ENCODE measurements at places on chromosomes 3 and 15. TPM values are rescaled to one million over a fixed set of nuclear protein-coding genes. Genes with fewer than 3 reads are reported as not detected.

DNA sequence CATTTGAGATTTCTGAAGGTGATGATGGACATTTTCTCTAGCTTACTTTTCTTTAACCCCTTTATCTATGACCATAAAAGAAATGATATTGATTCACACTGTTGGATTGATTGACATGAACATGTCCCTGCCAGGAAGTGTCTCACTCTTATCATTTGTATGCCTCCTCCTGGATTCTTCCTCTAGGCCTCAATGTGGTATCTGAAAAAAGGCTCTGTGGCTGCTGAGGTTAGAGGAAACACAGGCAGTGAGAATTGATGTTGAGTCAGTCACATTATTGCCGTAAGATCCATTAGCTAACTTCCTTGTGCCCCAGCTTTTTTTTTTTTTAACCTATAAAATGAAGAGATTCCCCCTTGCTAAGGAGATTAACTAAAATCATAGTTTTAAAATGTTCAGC, 8.0 kb upstream of the THRB start:
- H3K4me1 ChIP-seq, result no peaks in the 10 kb centered on the region
- no peak overlapping the region for H3K27ac ChIP-seq
- no peak for DNase-seq
- no peak overlapping the region for H3K4me3 ChIP-seq

- H3K36me3 ChIP-seq, result no peaks in the 10 kb centered on the region
- no peak overlapping the region for H3K27ac ChIP-seq
- H3K4me1 ChIP-seq, result peaks cover 19% of the 10 kb centered on the region
- no peaks in the 10 kb centered on the region for H3K27me3 ChIP-seq
- H3K4me3 ChIP-seq, result no peak overlapping the region
Observed at GRCh38 chr3:133490468-133491351, 82.8 kb upstream of the CDV3 start.

DNA sequence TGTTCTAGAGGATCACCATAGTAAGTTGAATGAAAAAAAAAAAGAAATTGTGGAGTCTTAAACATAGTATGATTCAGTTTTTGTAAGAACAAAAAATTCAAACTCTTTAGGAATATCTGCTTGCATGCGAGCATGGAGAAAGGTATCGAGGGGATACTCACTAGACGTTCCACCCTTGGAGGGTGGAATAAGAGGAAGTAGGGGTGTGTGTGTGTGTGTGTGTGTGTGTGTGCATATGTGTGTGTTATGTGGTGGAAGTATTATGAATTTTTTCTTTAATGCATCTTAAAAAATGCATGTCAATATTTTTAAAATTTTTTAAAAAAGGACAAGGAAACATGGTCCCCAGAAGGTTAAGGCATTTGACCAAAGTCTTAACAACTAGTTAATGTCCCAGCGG, 26.5 kb upstream of the SIAH2 start:
- no peaks in the 10 kb centered on the region for H3K36me3 ChIP-seq
- H3K4me1 ChIP-seq, result no peaks in the 10 kb centered on the region
- no peak overlapping the region for H3K27ac ChIP-seq
- no peak overlapping the region for H3K4me3 ChIP-seq

Gene DENND4A
- total RNA-seq, result 66.1 TPM

- DNase-seq, result peak; percentile 25
- H3K4me1 ChIP-seq, result peaks cover 11% of the 10 kb centered on the region
- H3K4me3 ChIP-seq, result no peak overlapping the region
- no peaks in the 10 kb centered on the region for H3K27me3 ChIP-seq
Observed at GRCh38 chr15:23035964-23036566, 3.3 kb downstream of the TUBGCP5 start.

GRCh38 chr15:71215126-71215894, 100.0 kb downstream of the THSD4 start:
- H3K4me1 ChIP-seq, result no peaks in the 10 kb centered on the region
- H3K27me3 ChIP-seq, result no peaks in the 10 kb centered on the region
- H3K27ac ChIP-seq, result no peak overlapping the region
- H3K36me3 ChIP-seq, result no peaks in the 10 kb centered on the region
- no peak overlapping the region for H3K4me3 ChIP-seq
- no peak for DNase-seq

GRCh38 chr3:177994976-177995375, 541.3 kb upstream of the KCNMB2 start:
- H3K27me3 ChIP-seq, result no peaks in the 10 kb centered on the region
- no peaks in the 10 kb centered on the region for H3K4me1 ChIP-seq
- no peaks in the 10 kb centered on the region for H3K36me3 ChIP-seq
- H3K4me3 ChIP-seq, result no peak overlapping the region

- no peaks in the 10 kb centered on the region for H3K27me3 ChIP-seq
- no peak overlapping the region for H3K4me3 ChIP-seq
- no peak overlapping the region for H3K27ac ChIP-seq
- DNase-seq, result no peak
- peaks cover 8% of the 10 kb centered on the region for H3K4me1 ChIP-seq
Observed at GRCh38 chr15:69032031-69032430, 17.5 kb downstream of the NOX5 start.

Gene RTP3
- total RNA-seq, result not detected

GRCh38 chr3:71076361-71077002, 507.0 kb downstream of the FOXP1 start:
- H3K4me3 ChIP-seq, result no peak overlapping the region
- peaks cover 27% of the 10 kb centered on the region for H3K4me1 ChIP-seq
- H3K27me3 ChIP-seq, result no peaks in the 10 kb centered on the region
- no peaks in the 10 kb centered on the region for H3K36me3 ChIP-seq
- H3K27ac ChIP-seq, result no peak overlapping the region
- no peak for DNase-seq

- H3K4me1 ChIP-seq, result no peaks in the 10 kb centered on the region
- no peak for DNase-seq
- no peaks in the 10 kb centered on the region for H3K36me3 ChIP-seq
- H3K27me3 ChIP-seq, result no peaks in the 10 kb centered on the region
- no peak overlapping the region for H3K27ac ChIP-seq
- H3K4me3 ChIP-seq, result no peak overlapping the region
Observed at GRCh38 chr3:128319107-128319506, 147.6 kb downstream of the DNAJB8 start.

DNA sequence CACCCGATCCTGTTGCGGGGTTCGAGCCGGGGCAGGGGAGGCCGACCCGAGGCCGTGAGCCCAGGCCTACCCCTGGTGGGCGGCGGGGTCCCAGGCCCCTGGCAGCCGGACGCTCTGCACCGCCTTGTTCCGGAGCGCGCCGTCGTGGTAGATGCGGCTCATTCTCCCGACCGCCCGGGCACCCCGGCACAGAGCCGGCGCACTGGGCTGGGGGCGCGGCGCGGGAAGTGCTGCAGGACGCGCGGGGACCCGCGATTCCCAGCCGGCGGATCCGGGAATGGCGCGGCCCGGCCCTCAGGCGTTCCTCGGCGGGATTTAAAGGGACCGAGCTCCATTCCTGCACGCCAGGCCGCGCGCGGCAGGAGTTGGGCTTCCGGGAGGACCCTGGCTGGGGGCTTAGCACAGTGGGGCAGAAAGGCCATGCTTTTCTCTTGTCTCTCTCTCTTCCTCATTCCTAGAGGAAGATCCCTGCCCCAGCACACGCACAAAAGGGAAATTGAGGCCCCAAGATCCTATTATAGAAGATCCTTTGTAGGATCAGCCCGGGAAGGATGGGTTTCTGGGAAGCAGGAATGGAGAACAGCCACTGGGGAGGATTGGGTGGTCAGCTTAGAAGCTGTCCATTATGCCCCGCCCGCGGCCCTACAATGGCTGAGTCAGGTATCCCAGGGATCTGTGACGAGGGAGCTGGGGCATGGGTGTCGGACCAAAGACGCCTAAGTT, at the start of gene ARPIN:
ARPIN (minus strand) TSS at position 279 of the 723 bp plus-strand sequence; CDS start at position 162, 117 bp downstream.
- no peak for DNase-seq
- peaks cover 10% of the 10 kb centered on the region for H3K4me1 ChIP-seq
- H3K27me3 ChIP-seq, result peaks cover 13% of the 10 kb centered on the region
- H3K4me3 ChIP-seq, result peak within 1 kb of the TSS; percentile 27
- no peaks in the 10 kb centered on the region for H3K36me3 ChIP-seq

Data from natural killer cell (primary cell).